IMR-90 (cell line): ENCODE measurements at places on chromosomes 7 and 10.

DNA sequence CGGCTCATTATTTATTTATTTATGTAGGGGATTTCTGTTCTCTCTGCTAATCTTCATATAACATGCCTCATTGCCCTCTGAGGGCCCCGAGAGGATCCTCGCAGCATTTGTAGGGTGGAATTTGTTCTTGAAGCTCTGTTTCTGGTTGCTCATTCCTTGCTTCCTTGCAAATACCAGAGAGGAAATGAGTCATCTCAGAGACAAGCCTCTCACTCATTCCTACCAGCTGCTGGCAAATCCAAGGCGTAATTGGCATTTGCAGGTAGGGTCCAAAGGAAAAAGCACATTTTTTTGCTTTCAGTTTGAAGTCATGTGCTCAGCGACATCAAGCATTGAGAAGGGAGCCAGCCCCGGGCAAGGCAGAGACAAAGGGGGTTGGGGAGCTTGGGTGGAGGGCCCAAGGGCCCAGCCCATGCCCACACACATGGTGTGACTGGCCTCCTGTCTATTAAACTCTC, 501.6 kb downstream of the GALNT17 start:
- DNase-seq, result peak; percentile 3

- no peak for DNase-seq
Measured at GRCh38 chr7:123655614-123656013, at the start of gene LMOD2. Gene LMOD2 (plus strand): TSS chr7:123655866. CDS start chr7:123655964, 98 bp downstream.

- no peak for DNase-seq
Measured at GRCh38 chr10:23585666-23586065, 146.8 kb downstream of the OTUD1 start.

GRCh38 chr10:44511601-44512000, 126.7 kb upstream of the CXCL12 start:
- no peak for DNase-seq

DNA sequence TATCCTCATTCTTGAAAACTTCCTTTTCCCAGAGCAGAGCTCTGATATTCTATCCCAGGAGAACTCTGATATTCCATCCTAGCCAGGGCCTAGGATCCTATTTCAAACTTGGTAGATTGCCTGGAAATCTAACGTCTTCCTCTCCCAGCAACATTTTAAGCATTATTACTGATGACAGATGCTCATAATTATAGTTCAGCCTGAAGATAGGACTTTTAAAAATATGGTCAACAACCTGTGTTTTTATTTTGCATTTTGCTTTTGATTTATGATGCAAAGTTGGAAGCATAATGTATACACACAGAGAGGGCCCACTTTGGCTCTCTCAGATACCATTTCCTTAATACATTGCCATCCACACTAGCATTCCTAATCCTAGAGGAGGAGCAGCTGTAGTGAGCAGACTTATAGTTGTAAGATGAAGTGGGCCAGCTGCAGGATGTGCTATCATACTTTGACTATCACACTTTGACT, 457.4 kb upstream of the TPK1 start:
- no peak for DNase-seq

DNA sequence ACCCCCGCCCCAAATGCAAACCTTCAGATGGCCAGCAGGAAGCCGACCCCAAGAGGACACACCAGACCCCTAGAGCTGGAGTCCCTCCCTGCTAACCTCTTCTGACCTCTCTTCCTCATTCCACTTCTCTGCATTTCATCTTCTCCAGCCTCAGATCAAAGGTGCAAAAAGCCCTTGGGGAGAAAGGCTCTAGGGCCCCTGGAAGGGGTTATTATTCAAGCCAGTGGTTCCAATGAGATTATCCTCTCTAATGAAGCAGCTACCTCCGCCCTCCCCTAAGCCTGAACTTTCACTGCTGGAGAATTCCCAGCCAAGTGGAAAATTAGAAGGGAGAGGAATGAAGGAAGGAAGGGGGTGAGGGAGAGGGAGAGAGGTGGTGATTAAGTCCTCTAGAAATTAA, 343.9 kb downstream of the PLXNA4 start:
- no peak for DNase-seq

DNA sequence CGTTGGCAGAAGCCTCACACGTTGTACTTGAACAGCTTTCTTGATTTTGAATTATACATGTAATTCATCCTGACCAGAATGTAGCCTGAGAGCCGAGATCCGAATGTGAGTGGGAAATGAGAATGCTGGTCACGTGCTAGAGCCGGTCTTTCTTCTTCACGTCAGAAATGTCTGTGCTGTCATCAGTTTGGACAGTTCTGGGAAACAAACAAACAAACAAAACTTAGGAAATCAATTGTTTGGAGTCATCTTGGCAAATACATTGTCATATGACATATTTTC, 729.8 kb downstream of the LRMDA start:
- DNase-seq, result no peak

DNA sequence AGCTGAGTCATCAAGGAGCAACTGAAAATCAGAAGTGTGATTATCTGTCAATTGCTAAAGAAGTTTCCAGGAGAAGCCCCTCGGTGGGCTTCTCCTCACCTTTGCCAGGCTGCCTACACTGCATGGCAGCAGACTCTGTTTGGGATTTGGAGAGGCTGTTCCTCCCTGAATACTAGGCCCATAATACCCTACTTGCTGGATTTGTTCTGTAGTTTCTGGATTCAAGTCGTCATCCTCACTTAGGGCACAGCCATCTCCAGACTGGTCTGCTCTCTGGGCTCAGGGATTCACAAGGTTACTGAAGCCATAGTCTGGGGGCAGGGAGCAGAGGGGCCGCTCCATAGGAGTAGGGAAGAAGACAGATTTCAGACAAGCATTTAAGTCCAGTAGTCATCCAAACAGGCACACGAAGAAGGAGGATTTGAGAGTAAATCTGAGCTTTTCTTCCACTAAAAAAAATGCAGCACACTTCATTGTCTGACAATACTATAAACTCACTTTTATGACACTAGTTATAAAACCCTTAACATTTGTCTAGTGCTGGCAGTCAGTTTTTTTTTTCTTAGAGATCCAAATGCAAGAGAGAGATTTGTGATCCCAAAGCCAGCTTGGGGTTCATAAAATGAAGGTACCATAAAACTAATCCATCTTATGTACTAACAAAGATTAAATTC, 723.3 kb downstream of the GRID1 start:
- no peak for DNase-seq

DNA sequence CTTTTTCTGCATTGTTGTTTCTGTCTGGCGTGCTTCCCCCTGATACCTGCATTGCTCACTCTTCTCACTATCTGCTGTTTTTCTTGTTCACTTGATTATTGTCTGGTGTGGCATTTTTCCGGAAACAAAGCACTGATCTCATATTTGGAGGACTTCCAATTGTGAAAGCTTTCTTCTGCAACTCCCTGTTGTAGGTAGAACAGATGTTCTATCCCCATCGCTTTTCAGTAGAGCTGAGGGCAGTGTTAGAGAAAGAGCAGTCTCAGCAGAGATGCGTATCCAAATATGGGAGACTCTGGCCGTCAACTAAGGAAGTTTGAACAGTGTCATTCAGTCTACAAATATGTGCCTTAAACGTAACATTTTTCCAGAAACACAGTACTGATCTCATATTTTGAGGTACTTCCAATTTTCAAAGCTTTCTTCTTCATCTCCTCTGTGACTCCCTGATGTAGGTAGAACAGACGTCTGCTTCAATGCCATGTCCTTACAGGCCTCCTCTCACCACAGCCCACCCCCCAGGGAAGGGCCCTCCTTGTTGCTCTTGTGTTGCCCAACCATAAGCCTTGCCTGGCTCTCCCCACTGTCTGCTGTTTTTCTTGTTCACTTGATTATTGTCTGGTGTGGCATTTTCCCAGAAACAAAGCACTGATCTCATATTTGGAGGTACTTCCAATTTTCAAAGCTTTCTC, 27.1 kb upstream of the GJD4 start:
- no peak for DNase-seq

DNA sequence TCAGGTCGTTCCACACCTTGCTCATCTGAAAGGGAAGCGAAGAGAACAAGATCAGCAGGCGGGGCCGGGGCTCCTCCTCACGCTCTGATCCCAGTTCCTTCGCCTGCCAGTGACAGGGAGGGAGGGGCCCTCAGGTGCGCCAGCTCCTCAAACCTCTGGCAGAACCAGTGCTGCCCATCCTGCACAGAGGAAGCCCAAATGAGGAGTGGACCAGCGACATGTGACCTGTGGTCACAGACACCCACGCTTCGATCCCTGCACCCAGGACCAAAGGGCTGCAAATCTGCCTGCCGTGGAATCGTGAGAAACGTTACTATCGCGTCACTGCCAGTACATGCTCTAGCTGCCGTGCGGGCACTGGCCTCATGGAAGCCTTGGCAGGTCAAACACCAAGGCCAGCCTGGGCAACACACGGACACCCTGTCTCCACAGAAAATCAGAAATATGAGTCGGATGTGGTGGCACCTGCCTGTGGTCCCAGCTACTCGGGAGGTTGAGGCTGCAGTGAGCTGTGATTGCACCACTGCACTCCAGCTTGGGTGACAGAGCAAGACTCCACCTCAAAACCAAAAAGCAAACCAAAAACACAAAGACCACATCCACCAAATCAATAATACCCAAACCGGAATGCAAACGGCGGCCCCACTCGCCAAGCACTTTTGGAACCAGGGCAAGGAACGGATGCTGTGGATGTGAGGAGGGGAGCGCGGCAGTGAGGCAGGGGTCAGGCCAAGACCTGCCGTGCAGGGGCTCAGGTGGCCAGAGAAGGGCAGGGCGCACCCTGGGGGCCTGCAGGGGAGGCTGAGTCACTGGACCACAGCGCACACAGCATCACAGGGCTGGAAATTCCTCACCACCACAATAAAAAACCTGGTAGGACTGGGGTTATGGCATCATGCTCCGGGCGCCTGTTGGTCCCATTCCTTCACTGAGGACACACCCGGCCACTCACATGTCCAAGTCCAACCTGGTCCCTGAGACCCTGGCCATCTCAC, 13.4 kb downstream of the NUDT1 start:
- DNase-seq, result no peak

- DNase-seq, result no peak
Measured at GRCh38 chr10:31646519-31646918, 282.1 kb downstream of the ARHGAP12 start.

GRCh38 chr7:26151953-26152781, at the start of gene NFE2L3:
Gene NFE2L3 (plus strand): TSS chr7:26152198. CDS start chr7:26152499, 301 bp downstream.
- peak; percentile 63 for DNase-seq

DNA sequence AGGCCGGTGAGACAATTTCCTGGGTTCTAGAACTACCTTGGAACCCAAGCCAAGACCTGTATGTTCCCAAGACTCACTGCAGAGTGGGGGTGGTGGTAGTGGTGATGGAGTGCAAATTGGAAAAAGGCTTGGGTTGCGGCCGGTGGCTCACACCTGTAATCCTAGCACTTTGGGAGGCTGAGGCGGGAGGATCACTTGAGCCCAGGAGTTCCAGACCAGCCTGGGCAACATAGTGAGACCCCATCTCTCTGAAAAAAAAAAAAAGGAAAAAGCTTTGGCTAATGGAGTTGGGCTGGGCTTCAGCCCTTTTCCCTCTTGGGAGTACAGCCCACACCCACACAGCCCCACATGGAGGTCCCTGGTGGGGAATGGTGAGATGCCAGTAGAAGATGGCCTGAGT, 4.1 kb downstream of the AP4M1 start:
- no peak for DNase-seq

- DNase-seq, result peak; percentile 40
Measured at GRCh38 chr7:43834463-43835251, 34.7 kb downstream of the MRPS24 start.

DNA sequence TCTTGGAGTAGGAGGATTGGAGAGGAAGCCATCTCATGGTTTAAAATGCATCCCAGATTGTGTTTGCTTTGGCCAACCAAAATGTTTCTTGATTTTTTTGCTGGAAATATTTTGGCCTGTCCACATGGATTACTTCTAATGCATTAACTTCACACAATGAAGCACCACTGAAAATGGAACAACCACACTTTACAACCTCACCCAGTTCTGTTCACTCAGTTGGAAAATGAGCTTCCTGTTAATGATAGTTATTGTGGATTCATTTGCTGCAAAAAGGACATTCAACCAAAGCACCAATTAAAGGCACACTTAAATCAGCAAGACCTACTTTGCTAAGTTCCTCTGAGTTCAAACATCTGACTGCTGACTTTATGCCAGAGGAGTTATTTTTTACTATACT, 11.3 kb upstream of the A1CF start:
- DNase-seq, result no peak

- no peak for DNase-seq
Measured at GRCh38 chr7:46577394-46577793, 656.3 kb upstream of the IGFBP3 start.

- DNase-seq, result no peak
Measured at GRCh38 chr7:8149222-8149621, 112.7 kb downstream of the ICA1 start.

DNA sequence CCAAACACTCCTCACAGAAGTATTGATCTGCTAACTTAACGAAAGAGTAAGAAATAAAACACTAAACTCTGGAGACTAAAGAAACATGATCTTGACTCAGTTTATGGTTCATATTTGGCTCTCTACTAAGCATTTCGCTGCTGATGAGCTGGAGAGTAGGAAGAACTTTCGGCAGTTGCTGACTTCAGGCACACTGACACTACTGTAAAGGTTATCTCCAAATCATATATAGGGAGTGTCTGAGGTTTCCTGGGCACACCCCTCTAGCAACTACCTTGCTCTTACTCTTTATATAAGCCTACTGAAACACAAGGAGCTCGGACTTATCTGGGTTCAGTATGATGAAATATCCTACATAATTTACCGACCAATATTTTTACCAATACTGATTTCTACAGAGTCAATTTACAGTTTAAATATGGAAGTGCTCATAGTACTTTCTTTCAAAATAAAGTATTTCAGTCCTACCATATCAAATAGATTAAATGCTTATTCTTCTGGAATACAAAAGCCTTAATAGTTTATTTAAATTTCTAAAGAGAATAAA, 39.5 kb downstream of the ERCC6 start:
- no peak for DNase-seq

GRCh38 chr10:49519717-49520116, 19.2 kb downstream of the ERCC6 start:
- no peak for DNase-seq

DNA sequence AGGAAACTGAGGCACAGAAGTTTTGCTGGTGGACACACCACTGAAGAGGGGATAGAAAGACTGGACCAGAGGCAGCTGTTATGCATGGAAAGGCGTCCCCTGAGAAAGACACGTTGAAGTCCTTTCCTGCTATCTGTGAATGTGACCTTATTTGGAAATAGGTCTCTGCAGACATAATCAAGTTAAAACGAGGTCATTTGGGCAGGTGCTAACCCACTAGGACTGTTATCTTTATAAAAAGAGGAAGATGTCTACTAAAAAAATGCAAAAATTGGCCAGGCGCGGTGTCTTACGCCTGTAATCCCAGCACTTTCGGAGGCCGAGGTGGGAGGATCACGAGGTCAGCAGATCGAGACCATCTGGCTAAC, 31.6 kb downstream of the ELMO1 start:
- DNase-seq, result no peak

- DNase-seq, result no peak
Measured at GRCh38 chr10:94288361-94289101, 74.2 kb downstream of the NOC3L start.

DNA sequence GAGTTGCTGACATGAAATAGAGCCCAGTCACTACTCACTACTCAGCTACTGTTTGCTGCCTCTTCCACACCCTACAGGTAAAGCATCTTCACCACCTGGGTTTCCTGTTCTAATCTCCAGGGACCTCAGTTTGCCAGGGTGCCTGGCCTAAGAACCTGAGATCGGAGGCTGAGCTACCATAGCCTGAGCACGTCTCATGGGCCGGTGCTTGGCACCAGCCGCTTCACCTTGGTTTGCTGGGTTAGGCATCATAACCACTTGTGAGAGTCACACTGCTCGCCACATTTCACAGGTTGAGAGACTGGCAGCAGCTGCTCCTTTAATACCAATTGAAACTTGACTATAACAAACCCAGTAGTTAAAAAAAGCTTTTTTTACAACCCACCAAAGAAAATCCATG, 75.1 kb downstream of the EMX2 start:
- DNase-seq, result no peak
